ENCODE measurements at places on chromosomes 6 and 20. TPM values are rescaled to one million over a fixed set of nuclear protein-coding genes. Genes with fewer than 3 reads are reported as not detected.

- no peak for DNase-seq
These were observed 31.9 kb downstream of the NUDT3 start for GRCh38 chr6:34360556-34360955.

GRCh38 chr6:155962276-155962675 is 506.6 kb upstream of the NOX3 start:
- no peak for DNase-seq

The PDYN gene
- total RNA-seq = not detected

GRCh38 chr6:7108196-7108963 is 619 bp downstream of the RREB1 start:
- DNase-seq = peak; percentile 44

DNA sequence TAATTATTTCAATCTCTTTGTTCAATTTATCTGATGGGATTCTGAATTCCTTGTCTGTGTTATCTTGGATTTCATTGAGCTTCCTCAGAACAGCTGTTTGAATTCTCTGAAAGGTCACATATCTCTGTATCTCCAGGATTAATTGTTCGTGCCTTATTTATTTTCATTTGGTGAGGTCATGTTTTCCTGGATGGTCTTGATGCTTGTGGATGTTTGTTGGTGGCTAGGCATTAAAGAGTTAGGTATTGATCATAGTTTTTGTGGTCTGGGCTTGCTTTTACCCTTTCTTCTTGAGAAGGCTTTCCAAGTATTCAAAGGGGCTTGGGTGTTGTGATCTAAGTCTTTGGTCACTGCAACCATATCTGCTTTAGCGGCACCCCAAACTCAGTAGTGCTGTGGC is 39.4 kb upstream of the SCP2D1 start:
- no peak for DNase-seq

- peak; percentile 45 for DNase-seq
These were observed 637 bp upstream of the HIVEP2 start for GRCh38 chr6:142945446-142946180.

The LY6G6C gene
- not detected for total RNA-seq

The ABHD16A gene
- 55.0 TPM for total RNA-seq

GRCh38 chr6:104548297-104548696 is 311.4 kb downstream of the HACE1 start:
- DNase-seq = no peak

The KCNB1 gene
- 0.05 TPM for total RNA-seq

The KHDC1 gene
- total RNA-seq = not detected

The PCMTD2 gene
- total RNA-seq = 41.1 TPM

- peak; percentile 48 for DNase-seq
These were observed 16.5 kb downstream of the CARMIL1 start for GRCh38 chr6:25295651-25296050.

DNA sequence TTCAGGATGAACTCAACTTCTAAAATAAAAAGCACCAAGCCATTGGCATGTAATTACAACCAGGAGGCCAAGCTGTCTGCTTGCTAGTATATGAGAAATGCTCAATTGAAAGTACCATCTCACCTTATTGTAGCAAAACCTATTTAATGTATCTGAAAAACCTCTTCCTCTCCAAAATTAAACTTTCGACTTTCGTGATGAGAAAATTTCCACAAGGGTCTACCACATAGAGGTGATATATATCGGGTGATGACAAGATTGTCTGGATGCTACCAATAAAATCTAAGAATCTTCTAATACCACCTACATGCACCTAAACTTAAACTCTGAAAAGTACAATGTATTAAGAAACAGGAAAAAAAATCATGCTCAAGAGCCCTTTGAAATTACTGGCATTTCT is 74.2 kb downstream of the ATXN1 start:
- no peak for DNase-seq

The PBOV1 gene
- total RNA-seq = not detected

DNA sequence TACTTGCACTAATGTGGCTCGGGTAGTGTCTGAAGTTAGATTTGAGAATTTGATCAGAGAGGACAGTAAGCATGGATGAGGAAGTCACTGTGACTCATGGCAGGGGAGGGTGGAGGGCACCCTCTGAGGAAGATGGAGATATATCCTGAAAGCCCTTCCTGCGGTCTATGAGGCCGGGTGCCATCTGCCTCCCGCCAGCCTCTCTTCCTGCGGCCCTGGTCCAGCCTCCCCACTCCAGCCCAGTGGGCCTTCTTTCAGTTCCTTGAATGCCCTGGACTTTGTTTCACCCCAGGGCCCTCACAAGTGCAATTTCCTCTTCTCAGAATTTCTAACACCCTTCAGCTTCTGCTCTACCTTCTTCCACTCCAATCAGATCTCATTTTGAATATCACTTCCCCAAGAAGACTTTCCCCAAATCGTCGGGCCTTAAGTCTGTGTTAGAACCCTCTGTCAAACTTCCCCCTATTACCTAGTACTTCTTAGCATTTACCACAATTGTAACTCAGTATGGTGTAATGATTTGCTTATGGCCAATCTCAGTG is 20.2 kb upstream of the TNFAIP3 start:
- DNase-seq = no peak

- no peak for DNase-seq
These were observed 4.4 kb upstream of the FLRT3 start for GRCh38 chr20:14341801-14342200.

- no peak for DNase-seq
These were observed 15.5 kb downstream of the COL9A3 start for GRCh38 chr20:62832212-62832922.

GRCh38 chr6:130517444-130517931 is 151.7 kb downstream of the TMEM200A start:
- no peak for DNase-seq
